ENCODE measurements at places on chromosomes 16 and 17.

DNA sequence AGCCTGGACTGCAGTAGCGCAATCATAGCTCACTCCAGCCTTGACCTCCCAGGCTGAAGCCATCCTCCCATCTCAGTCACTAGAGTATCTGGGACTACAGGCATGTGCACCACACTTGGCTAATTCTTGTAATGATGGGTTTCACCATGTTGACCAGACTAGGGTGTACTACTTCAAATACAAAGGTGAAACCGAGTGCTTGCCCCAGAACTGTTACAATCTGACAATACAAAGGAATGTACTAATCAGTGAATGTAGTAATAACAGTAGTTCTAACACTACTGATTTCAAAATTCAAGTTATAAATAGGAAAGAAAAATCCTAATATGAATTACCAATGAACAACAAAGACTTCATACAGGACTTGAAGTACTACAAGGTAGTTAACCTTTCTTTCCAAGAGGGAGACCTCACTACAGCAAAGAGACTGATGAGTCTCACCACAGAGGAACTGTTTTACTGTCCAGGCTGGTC is 24.4 kb downstream of the CRK start:
- DNase-seq = no peak

DNA sequence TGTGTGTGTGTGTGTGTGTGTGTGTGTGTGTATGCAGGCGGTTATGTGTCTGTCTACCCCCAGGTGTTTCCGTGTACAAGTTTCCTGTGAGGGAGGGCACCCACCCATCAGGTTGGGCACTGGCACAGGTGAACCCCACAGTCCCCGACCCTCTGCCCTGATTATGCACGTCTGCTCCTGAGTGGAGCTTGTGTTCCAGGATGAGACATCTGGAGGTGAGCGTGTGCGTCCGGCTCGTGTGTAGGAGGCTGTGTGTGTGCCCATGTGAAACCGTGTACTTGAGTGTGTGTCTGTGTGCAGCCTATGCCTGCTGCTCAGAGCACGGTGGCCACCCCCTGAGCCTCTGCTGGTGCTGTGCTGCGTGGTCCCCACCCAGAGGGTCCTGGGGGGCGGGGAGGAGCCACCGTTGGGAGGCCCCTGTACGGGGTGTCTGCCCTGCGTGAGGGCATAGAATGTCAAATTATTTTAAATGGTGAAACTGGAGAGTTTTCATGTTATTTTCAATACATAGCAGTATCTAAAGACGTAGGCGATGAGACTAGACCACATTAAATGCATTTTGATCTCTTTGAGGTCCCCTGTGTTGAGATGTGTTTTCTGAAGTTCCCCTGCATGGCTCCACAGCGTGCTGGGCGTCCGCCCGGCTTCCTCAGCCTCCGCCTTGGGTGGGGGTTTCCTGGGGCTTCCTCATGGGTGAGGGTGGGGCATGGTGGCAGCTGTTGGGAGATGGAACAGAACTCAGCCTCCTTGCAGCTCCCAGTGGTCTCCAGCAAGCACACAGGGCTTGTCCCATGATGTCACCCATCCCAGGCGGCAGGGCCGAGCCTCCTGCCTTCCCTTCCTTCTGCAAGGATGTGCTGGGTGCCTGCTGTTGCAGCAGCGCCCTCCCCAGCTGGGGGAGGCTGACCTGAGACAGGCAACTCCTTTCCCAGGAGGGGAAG is 43.4 kb downstream of the KCNJ12 start:
- DNase-seq = no peak

- DNase-seq = no peak
These were observed 2.2 kb downstream of the TMEM235 start for GRCh38 chr17:78233678-78234077.

DNA sequence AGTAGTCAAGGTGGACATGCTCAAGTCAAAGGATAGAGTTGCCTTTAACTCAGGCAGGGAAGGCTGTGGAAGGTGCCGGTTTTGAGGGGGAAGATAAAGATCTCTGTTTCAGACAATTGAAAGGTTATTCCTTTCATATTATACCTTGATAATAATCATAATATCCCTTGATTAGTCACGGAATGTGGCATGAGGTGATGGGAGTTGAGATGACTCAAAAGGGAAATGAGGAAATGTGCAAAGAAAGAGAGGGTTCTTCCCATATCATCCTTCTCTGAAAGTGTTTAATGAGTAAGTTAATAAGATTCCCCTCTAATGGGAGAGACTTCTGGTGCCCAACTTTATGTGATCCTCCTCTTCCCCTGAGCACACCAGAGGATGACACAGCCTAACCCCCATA is 43.1 kb upstream of the HS3ST2 start:
- peak; percentile 81 for DNase-seq

- DNase-seq = no peak
These were observed 486.2 kb upstream of the RBFOX1 start for GRCh38 chr16:6846452-6846851.

- peak; percentile 46 for DNase-seq
These were observed 5.3 kb downstream of the ARHGDIA start for GRCh38 chr17:81865733-81866439.

DNA sequence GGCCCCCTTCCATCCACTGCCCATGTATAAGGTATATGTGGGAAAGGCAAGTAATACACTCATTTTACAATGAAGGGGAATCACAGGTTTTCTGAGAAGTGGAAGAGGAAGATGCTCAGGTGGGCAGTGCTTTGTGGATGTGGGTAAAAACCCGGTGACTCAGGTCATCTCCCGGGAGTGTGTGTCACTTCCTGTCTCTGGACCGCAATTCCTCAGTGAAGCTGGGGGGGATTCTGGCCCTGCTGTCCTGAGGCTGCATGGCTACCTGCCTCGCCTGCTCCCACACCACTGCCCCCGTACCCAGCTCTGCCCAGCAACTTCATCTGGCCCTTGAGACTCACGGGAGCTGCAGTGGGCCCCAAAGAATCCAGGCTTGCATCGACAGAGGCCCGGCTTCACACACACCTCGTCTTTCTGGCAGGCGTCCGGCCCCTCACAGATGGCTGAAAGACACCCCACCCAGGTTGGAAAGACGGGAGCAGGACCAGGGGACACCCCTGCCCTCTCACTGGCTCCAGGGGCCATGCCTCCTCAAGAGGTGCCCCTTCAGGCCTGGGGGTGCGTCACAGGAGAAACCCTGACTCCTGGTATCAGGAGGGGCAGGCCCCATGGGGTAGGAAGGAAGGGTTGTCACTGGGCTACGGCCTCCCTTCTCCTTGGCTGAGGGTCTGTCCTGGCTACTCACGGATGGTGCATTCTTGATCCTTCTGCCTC is 882 bp downstream of the SCARF1 start:
- DNase-seq = peak; percentile 82

GRCh38 chr17:40859536-40859935 is 7.5 kb downstream of the KRT12 start:
- no peak for DNase-seq

DNA sequence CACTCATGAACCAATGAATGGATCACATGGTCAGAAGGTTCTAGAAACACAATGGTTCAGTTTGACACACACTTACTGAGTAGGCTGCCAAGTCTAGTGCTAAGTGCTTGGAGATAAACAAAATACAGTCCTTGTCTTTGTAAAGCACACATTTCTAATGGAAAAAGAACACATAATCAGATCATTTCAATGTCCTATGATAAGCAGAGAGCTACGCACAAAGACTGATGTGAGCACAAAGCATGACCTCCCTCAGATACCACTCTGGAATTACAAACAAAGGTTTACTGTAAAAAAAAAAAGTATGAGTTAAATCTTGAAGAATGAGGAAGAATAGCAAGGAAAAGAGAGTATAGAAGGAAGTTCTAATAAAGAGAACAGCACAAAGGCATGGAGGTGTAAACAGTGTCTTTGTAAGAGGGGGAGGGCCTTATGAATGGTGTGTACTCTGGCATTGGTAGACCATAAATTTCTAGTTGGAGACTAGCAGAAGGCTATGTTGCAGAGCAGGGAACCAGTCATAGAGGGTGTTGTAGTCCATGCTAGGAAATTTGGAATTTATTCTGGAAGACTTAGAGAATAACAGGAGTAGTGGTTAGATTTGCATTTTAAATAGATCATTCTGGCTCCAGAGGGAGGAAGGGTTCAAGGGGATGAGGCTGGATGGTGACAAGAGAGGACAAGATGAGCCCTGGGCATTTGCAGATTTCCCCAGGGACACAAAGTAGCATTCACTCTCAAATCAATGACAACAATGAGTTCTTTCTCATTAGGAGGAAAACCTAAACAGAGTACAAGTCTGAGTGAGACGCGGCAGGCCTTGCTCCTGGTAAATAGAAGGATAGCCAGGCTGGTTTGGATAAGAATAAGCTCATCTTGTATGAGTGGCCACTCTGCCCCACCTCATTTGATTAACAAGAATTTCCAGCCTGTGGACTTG is 468.0 kb downstream of the TOX3 start:
- DNase-seq = no peak

DNA sequence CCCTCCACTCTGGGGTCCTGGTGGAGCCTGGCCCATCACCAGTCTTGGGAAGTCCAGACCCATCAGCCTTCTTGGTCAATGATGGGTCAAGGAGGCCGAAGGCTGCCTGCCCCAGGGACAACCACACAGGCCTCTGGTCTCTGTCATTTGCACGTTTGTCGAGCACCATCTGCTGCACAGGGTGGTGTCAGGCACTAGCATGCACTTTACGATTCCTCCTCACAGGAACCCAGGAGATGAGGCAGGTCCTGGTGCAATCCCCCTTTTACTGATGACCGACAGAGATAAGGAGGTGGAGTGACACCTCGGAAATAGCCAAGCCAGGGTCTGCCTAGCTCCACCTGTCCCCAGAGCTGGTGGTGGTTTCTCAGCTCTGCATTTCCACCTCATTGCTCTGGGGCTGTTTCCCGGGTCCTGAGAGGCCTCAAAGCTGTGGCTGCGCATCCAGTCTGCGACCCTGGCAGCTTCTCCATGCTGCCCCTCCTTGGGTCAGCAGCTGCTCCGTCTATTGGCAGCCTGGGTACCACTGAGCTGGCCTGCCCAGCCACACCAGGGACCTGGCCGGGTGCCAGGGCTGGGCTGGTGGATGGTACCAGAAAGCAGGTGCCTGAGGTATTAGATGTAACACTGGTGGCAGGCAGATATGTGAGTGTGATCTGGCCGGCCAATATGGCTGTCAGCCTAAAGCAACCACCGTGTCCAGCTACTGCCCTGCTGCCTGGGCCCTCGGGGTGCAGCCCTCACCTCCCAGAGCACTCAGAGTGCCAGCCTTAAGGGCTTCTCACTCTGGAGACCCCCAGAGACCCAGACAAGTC is 10.0 kb downstream of the MMP15 start:
- no peak for DNase-seq

DNA sequence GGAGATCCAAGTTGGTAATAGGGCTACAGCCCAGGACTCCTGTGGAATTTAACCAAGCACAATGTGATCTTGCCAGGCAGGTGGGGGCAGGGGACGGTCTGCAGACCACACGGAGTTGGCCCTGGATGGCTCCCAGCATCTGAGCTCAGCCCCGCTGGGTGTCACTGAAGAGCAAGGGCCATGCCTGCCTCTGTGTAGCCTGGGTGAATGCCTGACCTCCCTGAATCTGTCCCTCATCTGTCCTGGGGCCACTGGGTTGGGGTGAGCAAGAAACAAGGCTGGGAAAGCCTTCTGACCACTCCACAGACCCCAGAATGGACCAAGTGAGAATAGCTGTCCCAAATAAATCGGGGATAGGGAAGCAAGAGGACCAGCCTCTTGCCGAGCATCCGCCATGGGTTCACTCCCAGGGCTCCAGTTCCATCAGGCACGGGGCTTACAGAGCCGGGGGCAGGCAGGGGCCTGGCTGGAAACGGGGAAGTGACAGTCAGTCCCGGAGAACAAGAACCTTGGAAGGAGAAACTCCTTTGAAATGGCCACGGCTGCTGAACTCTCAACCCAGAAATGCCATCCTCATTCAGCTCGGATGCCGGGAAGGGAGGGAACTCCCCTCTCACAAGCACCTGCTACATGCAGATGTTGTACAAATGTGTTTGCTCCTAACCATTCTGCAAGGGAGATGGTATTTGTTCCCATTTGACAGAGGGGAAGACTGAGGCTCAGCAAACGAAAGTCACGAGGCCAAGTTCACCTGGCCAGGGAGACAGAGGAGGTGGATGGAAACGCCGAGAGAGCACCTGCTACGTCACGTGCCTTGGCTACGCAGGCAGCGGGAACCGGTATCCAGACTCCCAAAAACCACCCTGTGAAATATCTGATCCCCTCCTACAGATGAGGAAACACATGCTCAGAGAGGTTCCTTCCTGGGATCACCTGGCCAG is 50.0 kb downstream of the RMI2 start:
- DNase-seq = peak; percentile 14

GRCh38 chr16:84239141-84239769 is 557 bp downstream of the KCNG4 start:
- no peak for DNase-seq

DNA sequence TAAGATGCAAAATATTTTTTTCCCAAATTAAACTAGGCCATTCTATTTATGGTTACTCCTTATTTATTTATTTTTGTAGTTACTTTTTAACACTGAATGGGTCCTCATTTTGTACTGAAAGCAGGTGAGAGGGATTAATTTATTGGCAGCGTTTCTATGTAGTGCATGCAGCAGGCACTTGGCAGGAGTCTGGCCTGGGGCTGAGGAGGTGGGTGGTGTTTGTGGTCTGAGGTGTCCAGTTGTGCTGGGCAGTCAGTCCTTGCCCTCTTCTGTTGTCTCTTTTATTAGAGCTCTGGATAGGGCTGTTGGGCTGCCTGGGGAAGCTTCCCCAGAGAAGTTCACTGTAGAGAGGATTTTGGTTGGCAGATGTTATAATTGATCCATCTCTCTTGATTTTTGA is 12.7 kb downstream of the SEC14L1 start:
- no peak for DNase-seq

GRCh38 chr17:77543801-77544200 is 403.0 kb downstream of the SEC14L1 start:
- no peak for DNase-seq

DNA sequence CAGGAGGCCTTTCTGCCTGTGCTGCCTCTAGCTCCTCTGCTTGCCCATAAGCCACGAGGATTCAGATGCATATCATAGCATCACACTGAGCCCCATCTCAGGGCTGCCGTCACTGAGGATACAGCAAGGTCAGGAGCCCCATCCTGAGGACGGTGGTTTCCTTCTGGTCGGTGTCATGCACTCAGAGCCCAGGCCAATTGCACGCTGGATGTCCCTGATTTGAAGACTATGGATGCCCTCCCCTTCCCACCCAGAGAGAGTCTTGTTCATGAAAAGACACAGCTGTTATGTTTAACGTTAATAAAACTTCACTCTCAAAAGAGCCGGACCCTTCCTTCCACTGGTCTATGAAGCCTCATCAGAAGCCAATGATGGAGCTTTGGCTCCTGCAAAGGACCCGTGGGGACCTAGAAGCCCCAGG is 19.9 kb downstream of the COTL1 start:
- no peak for DNase-seq

GRCh38 chr17:78358538-78359320 is 1.1 kb downstream of the SOCS3 start:
- peak; percentile 60 for DNase-seq

- peak; percentile 54 for DNase-seq
These were observed 18.6 kb downstream of the C1QTNF1 start for GRCh38 chr17:79042421-79043190.

Measured in mammary epithelial cell (primary cell).